ACHN (cell line): ENCODE measurements at places on chromosomes 5 and 9.

DNA sequence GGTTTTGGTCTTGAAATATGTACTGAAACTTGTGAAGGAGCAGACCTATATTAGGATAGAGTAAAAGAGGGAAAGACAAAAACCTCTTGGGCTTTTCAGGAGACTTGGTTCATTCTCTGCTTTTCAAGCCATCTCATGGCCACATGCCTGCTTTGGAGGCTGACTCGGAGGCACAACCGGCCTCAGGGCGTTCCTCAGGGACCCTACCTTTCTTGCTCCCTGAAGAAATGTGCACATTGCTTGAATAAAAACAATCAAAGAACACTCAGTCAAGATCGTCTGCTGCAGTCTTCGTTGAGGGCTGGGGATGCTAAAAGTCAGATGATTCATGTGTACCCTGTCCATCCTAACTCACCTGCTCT is 994 bp downstream of the IRGM start:
- DNase-seq, result no peak

GRCh38 chr5:9356351-9356825 is 189.5 kb downstream of the SEMA5A start:
- DNase-seq, result no peak

- DNase-seq, result no peak
Observed at GRCh38 chr9:15492485-15493150, 18.2 kb downstream of the PSIP1 start.

DNA sequence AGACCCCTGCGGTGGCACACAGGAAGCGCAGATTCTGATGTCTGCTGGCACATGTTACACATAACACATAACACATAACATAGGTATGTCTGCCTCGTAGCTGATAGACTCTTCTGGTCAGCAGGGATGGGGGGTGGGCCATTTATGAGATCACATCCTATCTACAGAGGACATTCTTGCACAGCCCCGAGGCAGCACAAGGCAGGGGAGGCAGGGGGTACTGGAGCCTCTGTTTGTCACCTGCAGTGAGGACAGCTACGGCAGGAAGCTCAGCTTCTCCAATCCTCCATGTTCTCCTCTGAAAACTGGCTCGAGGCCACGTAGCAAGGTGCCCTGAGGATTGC is 16.7 kb upstream of the MED10 start:
- DNase-seq, result no peak

- no peak for DNase-seq
Observed at GRCh38 chr5:100275631-100276030, 259.5 kb upstream of the FAM174A start.

- peak; percentile 29 for DNase-seq
Observed at GRCh38 chr9:36189976-36190375, 745 bp upstream of the CLTA start.

DNA sequence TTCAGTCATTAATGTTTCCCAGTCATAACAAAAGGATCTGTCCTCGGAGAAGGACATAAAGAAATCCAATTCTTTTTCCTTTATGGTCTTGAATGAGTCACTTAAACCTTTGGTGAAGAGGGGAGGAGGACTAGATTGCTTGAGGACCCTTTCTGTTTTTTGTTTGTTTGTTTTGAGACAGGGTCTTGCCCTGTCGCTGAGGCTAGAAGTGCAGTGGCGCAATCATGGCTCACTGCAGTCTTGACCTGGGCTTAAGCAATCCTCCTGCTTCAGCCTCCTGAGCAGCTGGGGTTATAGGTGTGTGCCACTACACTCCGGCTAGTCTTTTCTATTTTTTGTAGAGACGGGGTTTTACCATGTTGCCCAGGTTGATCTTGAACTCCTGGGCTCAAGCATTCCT is 12.3 kb downstream of the TIGD6 start:
- no peak for DNase-seq

GRCh38 chr9:121783521-121784507 is 132.4 kb downstream of the DAB2IP start:
- DNase-seq, result no peak

DNA sequence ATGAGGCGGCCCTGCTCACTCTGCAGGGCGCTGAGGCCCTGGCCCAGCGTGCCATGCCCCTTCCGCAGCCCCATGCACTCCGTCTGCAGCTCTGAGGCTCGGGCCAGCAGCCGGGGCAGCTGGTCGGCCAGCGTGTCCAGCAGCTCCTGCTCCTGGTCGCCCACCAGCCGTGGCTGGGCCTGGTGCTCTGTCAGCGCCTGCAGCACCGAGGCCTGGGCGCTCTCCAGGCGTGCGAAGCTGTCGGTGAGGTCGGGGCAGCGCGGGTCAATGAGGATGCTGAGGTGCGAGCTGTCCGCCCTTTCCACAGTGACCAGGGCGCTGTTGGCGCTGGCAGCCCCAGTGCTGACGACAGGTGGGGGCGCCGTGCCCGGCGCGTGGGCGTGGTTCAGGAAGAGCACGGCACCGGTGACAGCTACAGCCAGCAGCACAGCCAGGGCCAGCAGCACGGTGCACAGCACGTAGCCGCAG is 9.4 kb downstream of the FIBCD1 start:
- DNase-seq, result no peak

- no peak for DNase-seq
Observed at GRCh38 chr9:13847270-13847669, 466.7 kb downstream of the NFIB start.

DNA sequence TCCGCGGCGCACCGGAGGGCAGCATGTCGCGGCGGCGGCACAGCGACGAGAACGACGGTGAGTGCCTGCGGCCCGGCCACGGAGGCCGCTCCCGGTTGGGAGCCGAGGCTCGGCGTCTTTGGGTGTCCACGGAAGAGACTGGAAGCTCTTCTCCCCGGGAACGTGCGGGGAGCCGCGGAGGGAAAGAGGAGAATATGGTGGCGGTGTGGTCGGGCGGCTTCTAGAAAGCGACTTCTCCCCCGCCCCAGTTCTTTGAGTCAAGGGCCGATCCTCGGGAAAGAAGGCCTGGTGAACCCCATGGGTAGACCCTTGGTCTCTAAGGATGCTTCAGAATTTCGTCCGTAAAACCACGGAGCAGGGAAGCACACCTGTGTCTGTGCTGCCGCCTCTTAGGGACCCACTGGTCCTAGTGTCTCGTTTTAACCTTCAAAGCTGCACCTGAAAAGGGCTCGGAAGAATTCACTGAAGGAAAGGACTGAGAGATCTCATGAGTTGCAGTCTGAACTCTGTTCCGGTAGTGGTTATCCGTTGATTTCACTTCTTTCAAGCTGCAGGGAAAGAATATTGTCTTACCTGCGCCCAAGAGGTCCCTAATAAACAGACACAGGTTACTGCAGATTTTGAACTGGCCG is 354 bp downstream of the NCBP1 start:
- DNase-seq, result peak; percentile 2

DNA sequence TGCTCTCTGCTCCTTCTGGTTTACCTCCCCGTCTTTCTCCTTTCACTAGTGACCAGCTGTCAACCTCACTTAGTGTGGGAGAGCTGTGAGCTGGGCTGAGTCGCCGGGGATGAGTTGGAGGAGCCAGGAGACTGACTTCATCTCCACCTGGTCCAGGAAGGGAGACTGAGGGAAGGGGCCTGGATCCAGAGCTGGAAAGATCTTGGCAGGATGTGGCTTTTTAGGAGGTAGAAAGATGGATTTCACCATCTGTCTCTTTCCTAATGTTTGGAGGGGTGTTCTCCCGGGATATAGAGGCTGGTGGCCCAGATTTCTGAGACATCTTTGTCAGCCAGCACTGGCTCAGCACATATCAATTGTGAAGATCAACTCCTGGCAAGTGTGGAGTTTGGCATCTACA is 37.1 kb upstream of the TNC start:
- DNase-seq, result no peak

DNA sequence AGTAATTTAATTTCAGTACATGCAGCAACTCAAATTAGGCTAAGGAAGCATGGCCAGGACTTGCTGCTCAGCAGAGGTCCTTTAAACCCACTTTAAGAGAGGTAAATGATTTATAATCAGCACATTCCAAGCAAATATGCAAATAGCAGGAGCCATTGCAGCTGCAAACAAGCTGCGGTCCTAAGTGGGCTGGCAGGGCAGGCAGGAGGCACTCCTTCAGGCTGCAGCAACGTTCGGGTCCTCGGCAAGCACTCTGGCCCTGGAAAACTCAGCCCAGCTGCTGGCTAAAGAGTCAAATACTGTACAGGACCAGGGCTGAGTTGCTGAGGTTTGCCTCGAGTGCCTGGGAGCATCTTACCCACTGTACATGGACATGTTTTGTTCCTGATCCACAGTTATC is 126.9 kb downstream of the FSTL4 start:
- no peak for DNase-seq
